ENCODE measurements at places on chromosomes 12 and 14.

GRCh38 chr12:121452340-121452984 lies 52.5 kb downstream of the RNF34 start:
- no peak for DNase-seq

- no peak for DNase-seq
Observed at GRCh38 chr12:52838609-52839435, 4.7 kb upstream of the KRT79 start.

GRCh38 chr14:69133206-69134125 lies 19.5 kb downstream of the DCAF5 start:
- DNase-seq: no peak

GRCh38 chr14:39396448-39396847 lies 35.8 kb downstream of the FBXO33 start:
- no peak for DNase-seq

DNA sequence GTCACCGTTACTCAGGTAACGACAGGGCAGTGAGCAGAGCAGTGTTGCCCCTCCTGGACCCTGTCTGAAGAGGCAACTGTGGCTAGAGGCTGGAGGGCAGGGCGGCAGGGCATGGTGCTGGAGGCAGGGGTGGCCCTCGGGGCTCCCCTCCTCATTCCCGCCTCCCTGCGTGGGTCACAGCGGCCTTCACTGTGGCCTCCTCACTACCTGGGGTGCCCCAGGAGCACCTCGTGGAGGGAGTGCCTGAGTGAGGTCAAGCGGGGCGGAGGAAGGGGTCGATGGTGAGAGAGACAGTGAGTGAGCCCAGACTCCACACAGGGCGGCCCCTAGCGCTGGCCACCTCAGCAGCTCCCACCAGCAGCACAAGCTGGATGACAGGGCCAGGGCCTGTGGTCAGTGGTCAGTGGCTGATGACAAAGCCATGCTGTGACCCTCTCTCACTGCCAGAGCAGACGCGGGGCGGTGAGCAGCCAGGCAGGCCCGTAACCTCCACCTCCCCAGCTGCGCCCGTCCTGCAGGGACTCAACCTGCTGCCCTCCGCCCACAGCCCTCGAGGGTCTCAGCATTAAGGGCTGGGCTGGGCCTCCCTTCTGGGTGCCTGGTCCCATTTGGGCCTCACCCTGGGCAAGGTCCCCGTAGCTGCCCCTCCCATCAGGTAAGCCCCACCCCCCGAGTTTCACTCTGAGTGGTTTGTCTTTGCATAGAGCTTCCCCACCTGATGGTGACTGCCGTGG lies 17.8 kb downstream of the GPR132 start:
- no peak for DNase-seq

DNA sequence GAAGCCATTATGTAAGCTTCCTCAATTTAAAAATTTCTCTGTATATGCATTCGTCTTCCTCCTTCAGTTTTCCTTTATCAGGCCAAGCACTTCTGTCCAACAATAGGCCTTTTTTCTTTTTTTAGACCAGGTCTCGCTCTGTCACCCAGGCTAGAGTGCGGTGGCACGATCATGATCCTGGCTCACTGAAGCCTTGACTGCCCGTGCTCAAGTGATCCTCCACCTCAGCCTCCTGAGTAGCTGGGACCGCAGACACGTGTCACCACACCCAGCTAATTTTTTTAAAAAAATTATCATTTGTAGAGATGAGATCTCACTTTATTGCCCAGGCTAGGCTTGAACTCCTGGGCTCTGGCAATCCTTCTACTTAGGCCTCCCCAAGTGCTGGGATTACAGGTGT lies 25.8 kb downstream of the TAOK3 start:
- no peak for DNase-seq

Measured in occipital lobe (tissue), 3 donors.